ENCODE measurements at places on chromosomes 7 and 10. TPM values are rescaled to one million over a fixed set of nuclear protein-coding genes. Genes with fewer than 3 reads are reported as not detected.
A peak's percentile ranks its signal among the peaks of the same experiment; 100 is the strongest.

The EN2 gene
- 0.03 TPM for polyA plus RNA-seq

The PRSS37 gene
- polyA plus RNA-seq = 0.73 TPM

The CYP2C8 gene
- polyA plus RNA-seq = 12.4 TPM

The C10orf143 gene
- 6.6 TPM for polyA plus RNA-seq

The HOXA1 gene
- 3.4 TPM for polyA plus RNA-seq

The IFT22 gene
- 69.8 TPM for polyA plus RNA-seq

The IGFBP1 gene
- polyA plus RNA-seq = 0.17 TPM

- peak; percentile 63 for DNase-seq
Measured at GRCh38 chr7:39811161-39811614, 138.9 kb upstream of the CDK13 start.

GRCh38 chr7:135322571-135323340 is 89.1 kb downstream of the STRA8 start:
- no peak for DNase-seq

- DNase-seq = no peak
Measured at GRCh38 chr10:29816801-29817558, 182.2 kb upstream of the SVIL start.

- no peak for DNase-seq
Measured at GRCh38 chr10:133245439-133246235, 8.0 kb downstream of the VENTX start.

GRCh38 chr7:42677751-42678699 is 233.8 kb downstream of the C7orf25 start:
- peak; percentile 24 for DNase-seq

GRCh38 chr10:48231699-48232315 is 42.7 kb downstream of the FRMPD2 start:
- no peak for DNase-seq

- DNase-seq = no peak
Measured at GRCh38 chr7:36597090-36597773, 127.1 kb downstream of the AOAH start.

- DNase-seq = peak; percentile 91
Measured at GRCh38 chr10:63713191-63714144, 192.3 kb downstream of the REEP3 start.

GRCh38 chr7:875051-875450 is 1.3 kb upstream of the GET4 start:
- DNase-seq = no peak

- peak; percentile 75 for DNase-seq
Measured at GRCh38 chr10:123583639-123584418, 82.3 kb upstream of the GPR26 start.

- no peak for DNase-seq
Measured at GRCh38 chr10:31819391-31819820, 109.2 kb downstream of the ARHGAP12 start.

DNA sequence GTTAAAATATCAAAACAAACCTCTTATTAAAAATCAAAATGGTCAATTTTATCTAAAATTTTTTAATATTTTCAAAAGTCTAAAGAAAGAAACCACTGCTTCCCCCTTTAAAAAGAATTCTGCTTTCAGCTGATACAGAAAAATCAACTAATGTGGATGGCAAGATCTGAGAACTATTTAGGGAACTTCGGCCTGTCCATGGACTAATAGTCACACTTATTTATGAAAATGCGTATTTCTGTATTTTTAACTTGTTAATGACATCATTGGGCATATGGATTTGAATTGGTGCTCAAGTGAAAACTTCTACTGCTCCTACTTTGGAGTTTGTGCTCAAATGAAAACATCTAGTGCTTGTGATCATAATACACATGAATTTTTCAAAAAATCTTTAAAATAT is 31.9 kb downstream of the RNLS start:
- no peak for DNase-seq

DNA sequence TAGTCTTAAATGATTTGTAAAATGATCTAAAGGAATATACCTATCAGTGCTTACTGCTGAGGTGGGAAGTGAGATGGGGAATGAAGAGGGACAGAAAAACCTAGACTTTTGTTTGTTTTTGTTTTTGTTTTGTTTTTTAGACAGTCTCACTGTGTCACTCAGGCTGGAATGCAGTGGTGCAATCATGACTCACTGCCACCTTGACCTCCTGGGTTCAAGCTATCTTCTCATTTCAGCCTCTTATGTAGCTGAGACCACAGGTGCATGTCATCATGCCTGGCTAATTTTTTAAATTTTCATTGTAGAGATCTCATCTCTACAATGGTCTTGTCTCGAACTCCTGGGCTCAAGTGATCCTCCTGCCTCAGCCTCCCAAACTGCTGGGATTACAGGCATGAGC is 116.4 kb upstream of the SEM1 start:
- no peak for DNase-seq

DNA sequence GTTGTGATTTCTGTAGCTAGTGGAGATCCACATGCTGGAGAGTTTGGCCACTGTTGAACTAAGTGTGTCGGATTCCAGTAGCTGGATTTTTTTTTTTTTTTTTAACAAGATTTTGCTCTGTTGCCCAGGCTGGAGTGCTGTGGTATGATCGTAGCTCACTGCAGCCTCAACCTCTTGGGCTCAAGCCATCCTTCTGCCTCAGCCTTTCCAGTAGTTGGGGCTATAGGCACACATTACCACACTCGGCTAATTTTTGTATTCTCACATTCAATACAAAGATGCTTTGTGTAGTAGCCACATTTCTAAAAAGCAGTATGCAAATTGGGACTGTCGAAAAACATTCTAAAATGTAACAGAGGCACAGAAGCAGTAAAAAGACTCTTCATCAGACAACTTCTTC is 63.5 kb downstream of the RABGEF1 start:
- no peak for DNase-seq

- no peak for DNase-seq
Measured at GRCh38 chr7:55478700-55479099, 93.6 kb downstream of the VOPP1 start.

DNA sequence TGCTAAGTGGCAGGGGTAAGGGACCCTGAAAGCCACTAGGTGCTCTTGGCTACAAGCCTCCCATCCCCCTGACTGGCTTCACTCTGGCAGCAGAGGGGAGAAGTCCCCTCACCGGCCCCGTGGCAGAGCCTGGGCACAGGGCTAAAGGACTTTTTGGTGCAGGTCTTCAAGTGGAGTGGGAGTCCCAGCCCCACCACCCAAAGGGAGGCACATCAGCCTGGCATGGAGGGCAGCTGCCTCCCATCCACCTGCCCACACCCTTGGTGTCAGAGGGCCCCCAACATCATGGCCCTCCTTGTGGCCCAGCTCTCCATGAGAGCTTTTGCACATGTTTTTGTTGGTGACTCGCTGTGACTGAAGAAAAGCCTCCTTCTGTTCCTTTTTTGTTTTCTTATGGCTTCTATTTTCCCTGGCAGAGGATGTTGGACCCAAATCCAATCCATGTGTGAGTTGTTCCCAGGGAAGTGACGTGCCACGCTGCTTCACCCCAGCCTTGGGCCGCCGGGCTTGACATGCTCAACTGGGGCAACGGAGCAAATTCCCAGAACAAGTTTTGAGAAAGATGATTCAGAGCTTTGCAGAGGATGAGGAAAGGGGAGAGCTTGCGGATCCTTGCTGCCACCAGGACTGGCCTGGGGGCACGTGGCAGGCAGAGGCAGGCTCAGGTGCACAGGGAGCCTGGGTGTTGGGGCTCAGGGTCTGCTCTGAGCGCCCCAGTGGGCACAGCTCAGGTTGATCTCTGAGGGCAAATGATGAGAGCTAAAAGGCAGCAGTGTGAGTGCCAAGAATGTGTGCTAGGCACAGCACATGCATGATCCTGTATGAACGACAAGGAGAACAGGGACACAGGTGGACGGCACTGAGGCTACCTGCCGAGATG is 1.9 kb upstream of the AEBP1 start:
- no peak for DNase-seq

All from left kidney (tissue), 8 donors.